ENCODE measurements at places on chromosomes 7 and 10. TPM values are rescaled to one million over a fixed set of nuclear protein-coding genes. Genes with fewer than 3 reads are reported as not detected.

Gene PRRT4
- 0.22 TPM for total RNA-seq

Gene FGFBP3
- total RNA-seq, result 3.6 TPM

Gene SPAG6
- not detected for total RNA-seq

Gene FAM13C
- total RNA-seq, result not detected

Gene FXYD4
- total RNA-seq, result not detected

Gene TET1
- total RNA-seq, result 0.63 TPM

Gene EN2
- total RNA-seq, result not detected

GRCh38 chr7:102260856-102261255, 25.8 kb upstream of the SH2B2 start:
- no peak for DNase-seq

GRCh38 chr10:26698909-26699308, 1.4 kb downstream of the PDSS1 start:
- DNase-seq, result no peak

DNA sequence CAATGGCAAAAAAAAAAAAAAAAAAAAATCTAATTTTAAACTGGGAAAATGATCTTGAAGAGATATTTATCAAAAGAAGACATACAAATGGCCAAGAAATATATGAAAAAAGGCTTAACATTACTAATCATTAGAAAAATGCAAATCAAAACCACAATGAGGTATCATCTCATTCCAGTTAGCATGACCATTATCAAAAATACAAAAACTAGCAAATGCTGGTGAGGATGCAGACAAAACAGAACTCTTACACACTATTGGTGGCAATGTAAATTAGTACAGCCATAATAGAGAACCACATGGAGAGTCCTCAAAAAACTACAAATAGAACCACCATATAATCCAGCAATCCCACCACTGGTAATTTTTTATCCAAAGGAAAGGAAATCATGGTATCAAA, 489.6 kb downstream of the TNS3 start:
- DNase-seq, result no peak

DNA sequence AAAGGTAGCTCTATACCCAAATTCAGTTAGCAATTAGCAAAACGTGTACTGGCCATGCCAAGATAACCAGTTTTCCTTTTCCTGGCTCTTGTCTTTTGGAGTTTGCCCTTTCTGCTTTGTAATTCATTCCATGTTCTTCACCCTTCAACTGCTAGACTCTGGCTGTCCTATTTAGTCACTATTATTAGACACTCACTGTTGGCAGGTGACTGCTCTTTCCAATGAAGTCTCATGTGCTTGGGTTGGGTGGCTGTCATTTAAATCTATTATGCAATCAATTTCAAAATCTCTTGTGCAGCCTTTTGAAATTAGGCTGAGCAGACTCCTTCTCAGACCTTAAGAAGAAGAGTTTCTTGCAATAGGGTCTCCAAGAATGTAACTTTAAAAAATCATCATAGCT, 266.5 kb downstream of the GPR158 start:
- DNase-seq, result no peak

GRCh38 chr10:126090443-126090842, 194.1 kb downstream of the FANK1 start:
- no peak for DNase-seq

- no peak for DNase-seq
These were observed 268.4 kb upstream of the SLC26A5 start for GRCh38 chr7:103714376-103714927.

DNA sequence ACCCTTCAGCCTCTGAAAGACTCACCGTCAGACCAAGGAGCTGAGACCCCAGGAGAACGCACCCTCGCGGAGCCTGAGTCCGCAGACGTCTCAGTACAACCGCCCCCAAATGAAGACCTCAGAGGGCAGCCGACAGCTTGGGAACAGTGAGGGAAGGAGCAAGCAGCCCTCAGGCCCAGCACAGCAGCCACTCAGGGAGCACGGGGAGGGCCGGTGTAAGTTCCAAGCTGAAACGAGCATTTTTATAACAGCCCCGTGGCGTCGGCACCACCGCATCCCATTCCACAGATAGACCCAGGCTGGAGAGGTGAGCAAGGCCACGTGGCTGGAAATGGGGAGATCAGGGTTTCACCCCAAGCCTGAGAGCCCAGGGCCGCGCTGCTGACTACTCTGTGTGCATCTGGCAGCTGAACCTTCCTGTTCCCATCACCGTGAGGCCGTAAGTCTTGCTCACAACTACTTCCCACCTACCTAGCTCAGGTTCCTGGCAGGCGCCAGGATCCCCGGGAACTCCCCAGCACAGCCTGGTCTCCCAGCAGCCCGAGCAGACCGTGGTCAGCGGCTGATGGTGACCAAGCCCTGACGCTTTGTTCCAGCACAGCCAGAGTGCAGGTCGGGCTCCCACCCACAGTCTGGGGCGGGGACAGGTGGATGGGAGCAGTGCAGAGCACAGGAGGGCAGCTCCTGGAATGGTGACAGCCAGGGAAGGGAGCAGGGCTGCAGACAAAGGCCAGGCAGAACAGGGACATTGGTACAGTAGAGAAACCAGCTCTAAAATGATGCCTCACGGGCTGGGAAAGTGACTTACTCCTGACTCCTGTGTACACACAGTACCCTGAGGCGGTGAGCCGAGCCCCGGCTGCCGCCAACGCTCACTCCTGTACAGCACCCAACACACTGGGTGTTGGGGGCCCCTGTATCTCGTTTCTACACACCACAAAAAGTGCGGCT, 6.1 kb upstream of the NOM1 start:
- DNase-seq, result no peak

DNA sequence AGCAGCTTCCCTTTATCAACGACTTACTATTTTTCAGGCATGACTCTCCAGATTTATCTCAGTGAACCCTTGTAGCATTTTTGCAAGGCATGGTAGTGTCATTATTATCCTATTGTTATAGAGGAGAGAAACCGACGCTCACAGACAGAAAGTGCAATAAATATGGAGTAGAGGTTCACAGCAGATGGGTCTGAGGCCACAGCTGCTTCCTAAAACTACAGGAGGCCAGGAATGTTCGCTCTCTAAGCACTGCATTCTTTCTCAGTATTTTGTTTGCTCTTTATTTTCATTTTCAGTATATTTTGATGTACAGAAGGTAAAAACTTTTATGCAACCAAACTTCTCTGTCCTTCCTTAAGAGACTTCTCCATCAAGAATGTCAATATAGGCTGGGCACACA, 4.5 kb upstream of the AEBP1 start:
- DNase-seq, result no peak

- no peak for DNase-seq
These were observed 56.4 kb upstream of the NPS start for GRCh38 chr10:127492607-127493250.

DNA sequence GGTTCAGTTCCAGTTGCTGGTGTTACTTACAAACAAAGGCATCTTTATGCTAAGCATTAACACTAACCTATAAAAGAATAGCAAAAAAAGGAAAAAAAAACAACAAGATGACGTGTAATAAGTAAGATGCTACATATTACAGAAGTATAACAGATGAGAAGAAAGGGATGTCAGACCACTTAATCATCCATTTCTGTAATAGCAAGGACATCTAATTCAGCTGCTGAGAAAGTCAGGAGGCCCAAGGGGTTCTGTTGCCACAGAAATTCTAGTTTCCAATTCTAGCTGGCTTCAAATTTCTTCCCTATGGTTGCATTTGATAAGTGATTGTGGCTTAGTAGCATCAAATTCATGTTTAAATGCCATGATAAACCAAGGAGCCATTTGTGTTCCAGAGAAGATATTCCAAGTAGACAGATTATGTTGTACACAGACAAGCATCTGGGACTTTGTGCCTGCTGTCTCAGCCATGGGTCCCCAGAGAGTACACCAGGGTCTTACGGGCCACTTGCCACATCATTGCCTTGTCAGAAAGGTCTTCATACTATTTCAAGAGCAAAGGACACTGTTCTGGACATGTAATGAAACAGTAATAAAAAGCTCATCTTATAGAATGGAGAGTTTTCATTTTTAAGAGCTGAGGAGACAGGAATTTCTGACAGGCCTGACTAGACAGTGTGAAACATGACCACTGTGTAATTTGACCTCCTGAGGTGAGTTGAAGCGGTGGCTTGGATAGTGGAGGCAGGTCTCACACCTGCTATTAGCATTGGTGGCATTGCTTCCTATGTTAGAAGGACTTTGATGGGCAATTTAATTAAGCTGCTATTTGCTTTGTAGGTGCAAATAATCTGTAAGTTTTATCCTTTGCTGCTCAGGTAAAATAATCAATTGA, 4.2 kb upstream of the ASB4 start:
- no peak for DNase-seq

- no peak for DNase-seq
These were observed 911 bp upstream of the HNRNPH3 start for GRCh38 chr10:68330852-68331454.

- no peak for DNase-seq
These were observed 96.2 kb upstream of the MEOX2 start for GRCh38 chr7:15782656-15783055.

GRCh38 chr7:40057292-40057691, 77.1 kb downstream of the MPLKIP start:
- no peak for DNase-seq

DNA sequence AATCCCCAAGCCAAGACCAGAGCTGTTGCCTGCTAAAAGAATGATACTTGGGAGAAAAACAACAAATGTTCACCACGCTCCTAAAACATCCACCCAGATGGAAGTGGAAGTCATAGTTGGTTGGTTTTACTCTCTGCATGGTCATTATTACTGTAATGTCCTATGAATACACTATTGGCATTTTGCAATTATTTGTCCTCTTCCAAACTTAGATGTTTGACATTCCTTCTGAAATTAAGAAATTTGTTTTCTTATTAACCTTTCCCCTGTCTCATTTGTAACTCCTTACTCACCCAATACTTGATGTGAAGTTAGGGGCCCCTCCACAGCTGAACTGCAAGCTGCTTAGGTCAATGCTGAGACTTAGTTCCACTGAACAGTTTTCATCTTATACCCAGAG, 383.3 kb downstream of the INHBA start:
- DNase-seq, result no peak

DNA sequence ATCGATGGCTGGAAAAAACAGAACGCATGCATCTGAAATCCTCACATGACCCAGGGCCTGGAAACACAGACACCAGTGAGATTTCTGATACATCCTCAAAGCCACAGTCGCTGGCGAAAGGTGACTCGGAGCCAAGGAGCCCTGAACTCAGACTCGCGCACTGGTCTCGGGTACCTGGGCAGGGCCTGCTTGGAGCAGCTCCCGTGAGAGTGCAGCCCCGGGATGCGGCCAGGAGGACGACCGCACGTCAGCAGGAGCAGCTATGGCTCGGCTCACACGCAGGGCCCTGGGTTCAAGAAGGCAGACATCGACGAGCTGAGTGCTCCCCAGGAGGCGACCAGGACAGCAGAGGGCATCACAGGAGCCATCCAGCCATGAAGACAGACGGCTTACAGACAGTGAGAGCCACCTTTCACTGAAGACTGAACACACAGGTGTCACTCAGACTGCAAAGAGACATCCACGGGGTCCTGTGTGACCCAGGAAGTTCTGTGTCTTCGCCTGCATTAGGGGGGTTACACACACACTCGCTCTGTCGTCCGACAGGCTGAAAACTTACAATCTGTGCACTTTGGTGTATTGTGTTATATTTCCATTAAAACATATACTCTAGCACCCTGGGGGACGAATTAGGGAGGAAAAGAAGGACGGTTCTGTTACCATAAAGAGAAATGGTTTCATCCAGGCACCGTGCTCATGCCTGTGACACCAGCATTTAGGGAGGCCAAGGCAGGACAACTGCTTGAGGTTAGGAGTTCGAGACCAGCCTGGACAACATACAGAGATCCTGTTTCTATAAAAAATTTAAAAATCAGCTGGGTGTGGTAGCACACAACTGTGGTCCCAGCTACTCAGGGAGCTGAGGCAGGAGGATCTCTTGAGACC, 227.7 kb downstream of the MAD1L1 start:
- no peak for DNase-seq

DNA sequence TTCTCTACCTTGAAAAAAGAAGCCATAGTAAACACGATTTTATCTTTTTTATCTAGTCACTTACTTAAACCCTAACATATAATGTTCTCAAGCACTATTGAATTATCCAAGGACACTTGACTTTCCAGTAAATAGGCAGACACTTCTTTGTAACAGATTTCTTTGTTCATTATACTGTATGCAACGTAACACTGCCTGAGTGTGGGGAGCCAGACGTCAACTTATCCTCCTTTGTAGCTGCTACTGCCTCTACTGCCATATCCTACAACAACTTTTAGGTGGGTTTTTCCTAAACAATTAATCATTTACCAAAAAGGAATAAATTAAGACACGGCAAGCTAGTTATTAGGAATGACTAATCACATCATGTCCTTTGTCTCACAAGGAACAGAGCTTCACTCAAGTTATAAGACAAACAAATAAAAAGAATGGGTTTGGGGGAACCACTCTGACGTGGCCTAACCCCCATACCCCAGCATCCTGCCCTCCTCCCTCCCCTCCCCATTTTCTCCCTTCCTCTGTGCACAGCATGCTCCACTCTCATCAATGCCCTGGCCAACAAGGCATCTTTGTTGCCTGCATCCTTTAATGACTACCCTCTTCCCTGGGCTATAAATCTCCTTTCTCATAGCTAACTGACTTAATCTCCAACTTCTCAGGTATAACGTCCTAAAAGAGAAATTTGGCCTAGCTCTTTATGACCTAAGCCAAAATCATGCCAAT, 43.3 kb downstream of the DOCK4 start:
- DNase-seq, result no peak

DNA sequence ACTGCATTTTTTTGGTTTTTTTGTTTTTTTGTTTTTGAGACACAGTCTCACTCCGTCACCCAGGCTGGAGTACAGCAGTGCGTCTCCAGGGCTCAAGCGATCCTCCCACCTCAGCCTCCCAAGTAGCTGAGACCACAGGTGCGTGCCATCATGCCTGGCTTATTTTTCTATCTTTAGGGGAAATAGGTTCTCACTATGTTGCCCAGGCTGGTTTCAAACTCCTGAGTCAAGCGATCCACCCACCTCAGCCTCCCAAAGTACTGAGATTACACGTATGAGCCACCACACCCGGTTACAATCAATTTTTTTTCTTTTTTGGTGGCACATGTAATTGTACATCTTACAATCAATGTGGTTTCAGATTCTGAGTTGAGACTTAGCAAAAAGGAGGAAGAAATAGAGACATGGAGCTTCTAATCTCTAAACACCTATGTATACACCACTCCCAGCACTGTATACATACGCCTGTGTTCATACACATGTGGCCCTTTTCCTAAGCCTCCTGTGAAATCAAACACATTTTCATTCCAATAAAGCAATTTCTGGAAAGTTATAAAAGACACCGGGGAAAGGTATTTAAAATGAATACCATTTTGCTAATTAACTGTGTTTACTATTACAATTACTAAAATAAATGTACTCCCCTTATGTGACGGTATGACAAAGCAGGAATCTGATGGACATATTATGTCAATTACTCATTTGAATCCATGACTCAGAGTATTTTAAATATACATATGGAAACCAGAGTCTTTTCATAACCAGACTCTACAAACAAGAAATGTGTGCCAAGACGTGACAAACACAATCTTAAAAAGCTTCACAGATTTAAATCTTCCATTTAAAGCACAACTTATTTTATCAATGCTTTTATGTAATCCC, 40.9 kb downstream of the SMURF1 start:
- no peak for DNase-seq
